ENCODE measurements at places on chromosomes 1 and 21.

DNA sequence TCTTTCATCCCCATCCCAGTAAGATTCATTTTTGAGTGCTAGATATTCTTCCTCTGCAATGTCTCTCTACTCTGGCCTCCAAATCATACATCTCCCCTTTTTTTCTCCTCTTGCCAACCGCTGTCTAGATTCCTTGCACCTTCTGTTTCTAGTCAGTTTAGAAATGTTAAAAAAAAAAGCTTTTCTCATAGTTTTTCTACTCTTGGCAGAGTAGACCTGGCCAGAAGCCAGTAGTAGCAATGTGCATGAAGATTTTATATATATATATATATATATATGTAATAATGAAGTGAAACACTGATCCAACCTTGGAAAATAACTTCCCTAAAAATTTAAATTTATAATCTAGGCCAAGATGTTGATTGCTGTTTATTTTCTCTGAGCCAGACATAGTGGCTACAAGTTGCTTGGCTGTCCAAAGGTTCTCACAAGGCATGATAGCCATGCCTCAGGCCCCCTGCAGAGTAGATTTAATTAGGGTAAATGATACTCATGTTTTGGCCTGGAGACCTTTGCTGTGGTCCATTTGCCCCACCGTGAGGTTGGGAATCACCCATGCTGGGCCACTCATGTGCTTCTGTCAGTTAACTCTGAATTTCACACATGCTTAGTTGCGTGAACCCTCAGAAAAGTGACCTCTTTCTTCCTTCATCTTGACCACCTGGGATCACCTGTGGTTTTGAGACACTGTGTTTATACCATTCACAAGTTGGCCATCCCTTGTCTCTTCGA is 103.4 kb upstream of the KCNE2 start:
- no peak overlapping the region for H3K4me3 ChIP-seq
- H3K36me3 ChIP-seq = peaks cover 16% of the 10 kb centered on the region
- no peak for DNase-seq
- peaks cover 20% of the 10 kb centered on the region for H3K4me1 ChIP-seq
- H3K27ac ChIP-seq = no peak overlapping the region
- H3K27me3 ChIP-seq = no peaks in the 10 kb centered on the region

DNA sequence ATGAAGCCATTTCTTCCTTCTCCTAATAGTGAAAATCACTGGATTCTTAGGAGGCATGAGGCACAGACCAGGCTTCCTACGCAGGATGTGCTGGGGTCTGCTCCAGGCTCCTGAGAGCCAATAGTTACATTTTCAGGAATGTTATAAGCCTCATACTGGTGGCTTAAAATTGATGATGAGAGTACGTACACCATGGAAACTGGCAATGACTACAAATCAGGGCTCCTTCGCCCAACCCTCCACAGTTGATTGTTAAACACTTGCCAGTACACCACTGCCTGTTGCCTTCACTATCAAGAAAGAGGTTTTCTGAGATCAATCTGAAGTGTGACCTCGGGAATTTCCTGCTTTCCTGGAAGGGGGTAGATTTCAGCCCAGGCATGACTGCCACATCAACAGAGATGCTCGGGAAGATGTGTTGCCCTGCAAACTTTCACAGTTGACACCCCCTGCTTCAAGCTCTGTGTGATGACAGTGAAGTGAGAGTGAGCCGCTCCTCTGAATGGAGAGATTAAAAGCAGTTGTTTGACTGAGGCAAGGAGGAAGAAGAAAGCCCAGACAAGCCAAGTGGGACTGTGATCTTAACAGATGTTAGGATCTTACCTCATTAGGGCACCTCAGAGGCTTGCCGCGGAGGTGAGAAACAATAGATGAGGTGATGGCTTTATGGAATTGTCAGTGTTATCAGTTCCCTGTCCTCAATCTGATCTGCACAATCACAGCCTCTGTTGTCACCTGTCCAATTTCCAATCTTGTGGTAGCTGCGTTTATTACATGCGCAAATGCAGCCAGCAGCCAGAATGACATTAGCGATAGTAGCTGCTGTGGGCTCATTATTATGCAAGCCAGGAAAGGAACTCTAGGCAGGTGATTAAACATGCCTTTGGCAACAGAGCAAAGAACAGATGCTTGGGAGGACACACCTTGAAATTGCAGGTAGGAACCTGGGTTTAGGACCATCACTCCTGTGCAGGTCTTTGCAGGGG is 277.3 kb downstream of the KAZN start:
- no peaks in the 10 kb centered on the region for H3K36me3 ChIP-seq
- H3K27me3 ChIP-seq = no peaks in the 10 kb centered on the region
- no peak overlapping the region for H3K4me3 ChIP-seq
- H3K4me1 ChIP-seq = no peaks in the 10 kb centered on the region
- no peak for DNase-seq

- peaks cover 4% of the 10 kb centered on the region for H3K36me3 ChIP-seq
- H3K4me3 ChIP-seq = no peak overlapping the region
- no peaks in the 10 kb centered on the region for H3K4me1 ChIP-seq
- no peak for DNase-seq
Measured at GRCh38 chr1:24890887-24891286, 39.2 kb downstream of the RUNX3 start.

- DNase-seq = no peak
- peaks cover 17% of the 10 kb centered on the region for H3K4me1 ChIP-seq
- no peaks in the 10 kb centered on the region for H3K36me3 ChIP-seq
Measured at GRCh38 chr21:42257091-42257765, 38.3 kb downstream of the ABCG1 start.

GRCh38 chr1:152514715-152515433 is 592 bp downstream of the CRCT1 start:
- H3K4me1 ChIP-seq = no peaks in the 10 kb centered on the region
- no peaks in the 10 kb centered on the region for H3K27me3 ChIP-seq
- H3K36me3 ChIP-seq = peaks cover 3% of the 10 kb centered on the region
- H3K4me3 ChIP-seq = no peak overlapping the region

DNA sequence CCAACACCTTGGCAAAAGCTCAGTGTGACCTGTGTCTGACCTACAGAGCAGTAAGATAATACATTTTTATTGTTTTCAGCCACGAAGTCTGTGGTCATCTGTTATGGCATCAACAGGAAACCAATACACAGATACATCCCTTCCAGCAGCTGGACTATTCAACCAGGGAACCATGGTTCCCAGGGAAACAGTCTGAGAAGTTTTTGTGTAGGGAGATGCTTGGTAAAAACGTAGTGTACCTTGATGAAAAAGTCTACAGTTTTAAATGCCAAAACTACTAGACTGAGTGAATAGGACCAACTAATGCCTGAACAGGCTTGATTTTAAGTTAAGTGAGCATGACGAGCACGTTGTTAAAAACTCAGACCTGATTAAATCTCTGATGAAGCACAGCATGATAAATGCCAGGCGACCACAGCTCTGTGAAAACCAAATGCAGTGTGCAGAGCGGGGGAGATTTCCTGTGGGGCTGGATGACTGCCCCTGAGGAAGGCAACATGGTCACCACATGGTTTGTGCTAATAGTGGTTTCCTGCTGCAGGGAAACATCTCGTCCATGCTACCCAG is 228.9 kb downstream of the TNR start:
- H3K4me1 ChIP-seq = no peaks in the 10 kb centered on the region
- DNase-seq = no peak
- H3K4me3 ChIP-seq = no peak overlapping the region
- H3K27me3 ChIP-seq = peaks cover 47% of the 10 kb centered on the region
- no peaks in the 10 kb centered on the region for H3K36me3 ChIP-seq
- H3K27ac ChIP-seq = no peak overlapping the region

GRCh38 chr1:14113271-14113670 is 413.3 kb downstream of the PRDM2 start:
- no peaks in the 10 kb centered on the region for H3K4me1 ChIP-seq
- no peak overlapping the region for H3K27ac ChIP-seq
- no peaks in the 10 kb centered on the region for H3K36me3 ChIP-seq
- peaks cover 57% of the 10 kb centered on the region for H3K27me3 ChIP-seq
- no peak overlapping the region for H3K4me3 ChIP-seq

GRCh38 chr1:202221911-202222909 is 28.6 kb downstream of the LGR6 start:
- DNase-seq = no peak
- no peak overlapping the region for H3K4me3 ChIP-seq
- H3K36me3 ChIP-seq = no peaks in the 10 kb centered on the region
- H3K27me3 ChIP-seq = peaks cover 11% of the 10 kb centered on the region

- no peak overlapping the region for H3K4me3 ChIP-seq
- peaks cover 29% of the 10 kb centered on the region for H3K4me1 ChIP-seq
- no peak overlapping the region for H3K27ac ChIP-seq
- DNase-seq = no peak
- H3K36me3 ChIP-seq = no peaks in the 10 kb centered on the region
Measured at GRCh38 chr21:38913893-38914527, 108.3 kb downstream of the ETS2 start.

Measured in mesothelial cell of epicardium (in vitro differentiated cells).